NCI-H1694 treated with DMSO at 0.1 percent for 48 hours (cell line): ENCODE measurements at places on chromosomes 4 and X.

- DNase-seq: no peak
These were observed 100.6 kb downstream of the KCNIP4 start for GRCh38 chr4:21848021-21848420.

GRCh38 chr4:15427161-15427560 is 672 bp upstream of the C1QTNF7 start:
- DNase-seq: no peak

GRCh38 chr4:130044788-130045531 is 949.0 kb downstream of the C4orf33 start:
- DNase-seq: no peak

DNA sequence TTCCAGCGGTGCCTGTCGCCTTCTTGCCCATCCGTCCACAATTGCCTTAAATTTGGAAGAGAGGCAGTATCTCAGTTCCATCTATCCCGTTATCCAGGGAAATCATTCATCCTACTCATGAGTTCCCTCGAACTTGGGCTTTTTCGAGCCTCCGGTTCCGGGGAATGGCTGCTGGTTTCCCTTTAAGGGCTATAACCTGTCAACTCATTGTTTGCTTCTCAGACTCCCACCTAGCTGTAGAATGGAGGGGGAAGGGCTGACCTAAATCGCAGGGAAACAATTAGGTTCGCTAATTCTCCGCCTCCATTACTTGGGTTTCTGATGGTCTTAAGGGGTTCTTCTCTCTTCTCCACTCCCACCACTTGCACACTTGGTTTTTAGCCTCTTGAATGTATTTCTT is 1.2 kb downstream of the UCHL1 start:
- no peak for DNase-seq

GRCh38 chr4:87857789-87858188 is 25.0 kb downstream of the MEPE start:
- no peak for DNase-seq

DNA sequence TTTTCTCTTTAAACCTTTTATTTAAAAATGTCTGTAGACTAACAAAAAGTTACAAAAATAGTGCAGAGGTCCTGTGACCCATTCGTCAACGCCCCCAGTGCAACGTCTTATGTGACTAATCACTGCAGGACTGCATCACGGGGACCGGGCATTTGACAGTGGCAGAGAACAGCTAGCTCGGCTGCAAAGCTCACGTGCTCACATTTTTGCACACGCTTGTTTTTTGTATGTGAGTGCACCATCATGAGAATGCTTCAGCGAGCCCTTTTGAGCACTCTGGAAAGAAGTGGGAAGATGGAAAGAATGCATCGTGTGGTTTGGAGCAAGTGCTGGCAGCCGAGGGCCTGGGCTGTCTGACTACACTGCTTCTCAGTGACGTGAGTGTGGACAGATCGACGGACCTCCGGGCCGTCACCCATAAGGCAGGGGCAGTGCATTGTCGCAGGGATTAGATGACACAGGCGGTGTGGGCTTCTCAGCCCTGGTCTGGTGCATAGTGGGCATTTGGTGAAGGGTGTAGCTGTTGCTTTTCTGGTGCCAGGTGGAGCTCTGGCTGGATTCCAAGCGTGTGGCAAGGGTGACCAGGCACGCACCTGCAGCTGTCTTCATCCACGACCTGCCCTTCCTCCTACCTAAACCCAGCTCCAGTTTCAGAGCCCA is 17.7 kb downstream of the SPON2 start:
- no peak for DNase-seq

DNA sequence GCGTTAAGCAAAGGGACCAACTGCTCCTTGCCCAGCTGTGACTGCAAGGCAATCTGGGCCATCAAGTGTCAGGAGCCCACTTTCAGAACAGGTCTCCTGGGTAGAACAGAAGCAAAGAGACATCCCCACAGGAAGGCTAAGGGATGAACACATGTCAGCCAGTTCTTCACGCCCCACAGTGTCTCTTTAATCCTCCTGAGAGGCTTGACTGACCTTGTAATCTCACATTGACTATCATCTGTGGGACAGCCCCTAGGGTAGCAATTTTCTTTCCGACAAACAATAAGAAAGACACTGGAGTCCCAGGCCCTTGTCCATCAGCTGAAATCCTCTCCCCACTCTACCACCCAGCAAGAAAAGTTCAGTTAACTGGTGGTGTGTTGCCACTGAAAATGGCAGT is 1.0 kb downstream of the CHRDL1 start:
- no peak for DNase-seq

DNA sequence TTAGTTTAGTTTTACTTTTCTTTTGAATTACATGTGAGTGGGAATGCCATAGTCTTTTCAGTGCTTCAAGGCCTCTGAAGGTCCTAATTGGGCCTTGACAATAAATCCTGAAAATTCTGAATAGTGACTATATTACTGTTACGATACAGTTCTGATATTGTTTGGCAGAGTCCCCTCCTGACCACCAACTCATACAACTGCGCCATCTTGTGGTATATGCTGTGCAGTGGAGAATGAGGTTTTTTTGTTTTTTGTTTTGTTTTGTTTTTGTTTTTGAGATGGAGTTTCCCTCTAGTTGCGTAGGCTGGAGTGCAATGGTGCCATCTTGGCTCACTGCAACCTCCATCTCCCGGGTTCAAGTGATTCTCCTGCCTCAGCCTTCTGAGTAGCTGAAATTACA is 56.6 kb upstream of the CHRDL1 start:
- peak; percentile 10 for DNase-seq

DNA sequence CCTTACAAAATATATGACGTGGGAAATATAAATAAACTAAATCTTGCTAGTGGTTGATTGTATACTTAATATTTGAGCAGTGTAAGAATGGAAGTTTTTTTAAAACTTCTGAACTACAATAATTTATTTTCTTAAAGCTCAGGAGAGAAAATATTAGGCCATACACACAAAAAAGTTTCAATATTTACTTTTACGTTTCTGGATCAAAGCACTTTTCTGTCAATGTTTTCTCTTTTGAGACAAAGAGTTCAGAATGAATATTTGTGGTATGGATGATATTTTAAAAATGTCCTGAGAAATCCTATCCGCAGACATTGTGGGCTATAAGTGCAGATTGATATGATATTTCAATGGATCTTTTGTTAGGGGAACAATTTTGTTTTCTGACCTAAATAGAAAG is 109.9 kb downstream of the TLL1 start:
- no peak for DNase-seq

DNA sequence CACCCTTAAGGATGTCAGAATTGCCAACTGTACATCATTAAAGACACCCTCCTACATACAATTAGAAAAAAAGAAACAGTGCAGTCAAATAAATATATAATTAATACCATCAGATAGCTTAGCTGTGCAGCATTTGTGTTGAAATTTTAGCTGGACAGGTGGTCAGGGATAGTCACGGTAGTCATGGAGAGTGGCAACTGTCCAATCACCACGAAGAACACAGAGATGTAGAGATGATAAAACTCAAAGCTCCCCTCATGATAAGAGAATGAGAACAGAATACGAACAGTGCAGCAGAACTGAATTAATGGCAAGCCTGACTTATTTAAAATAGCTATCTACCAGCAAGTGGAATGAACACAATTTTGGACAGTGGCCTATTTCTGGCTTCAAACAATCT is 27.2 kb downstream of the SLC39A8 start:
- no peak for DNase-seq

DNA sequence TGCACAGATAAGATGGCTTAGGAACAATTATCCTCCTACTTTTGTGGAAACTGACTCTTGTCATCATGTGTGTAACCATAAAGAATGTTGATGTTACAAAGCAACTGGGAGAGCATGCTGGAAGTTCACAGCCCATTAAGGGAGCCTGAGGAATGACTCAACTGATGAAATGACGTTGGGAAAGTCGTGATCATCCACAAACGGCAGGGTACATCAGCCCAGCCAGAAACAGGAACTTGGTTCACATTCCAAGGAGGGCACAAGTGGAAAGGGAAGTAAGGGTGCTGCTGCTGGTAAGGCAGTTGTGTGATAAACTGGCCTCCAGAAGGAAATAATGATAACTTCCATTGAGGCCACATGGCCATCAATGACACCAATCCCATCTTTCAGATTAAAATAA is 6.7 kb downstream of the TEC start:
- no peak for DNase-seq

GRCh38 chr4:87511500-87511899 is 17.7 kb downstream of the SPARCL1 start:
- DNase-seq: no peak

DNA sequence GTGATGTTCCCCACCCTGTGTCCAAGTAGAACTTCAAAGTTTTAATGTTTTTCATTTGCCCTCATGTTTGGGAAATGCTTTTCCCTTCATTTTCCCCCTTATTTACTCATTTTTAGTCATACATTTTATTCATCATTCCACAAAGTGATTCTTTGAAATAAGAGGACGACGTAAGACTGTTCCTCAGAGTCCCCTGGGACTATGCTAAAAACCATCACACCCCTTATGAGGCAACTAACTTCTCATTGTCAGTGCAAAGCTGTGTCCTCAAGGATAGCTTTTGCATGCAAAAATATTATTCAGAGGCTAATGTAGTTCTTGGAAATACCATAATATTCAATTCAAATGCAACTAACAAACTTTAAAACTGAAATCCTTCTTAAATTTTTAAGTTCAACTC is 14.8 kb upstream of the ADGRG2 start:
- no peak for DNase-seq

- no peak for DNase-seq
These were observed 77.0 kb upstream of the ARMCX2 start for GRCh38 chrX:101736651-101737050.

- DNase-seq: no peak
These were observed 209.3 kb downstream of the UGT8 start for GRCh38 chr4:114807759-114808404.

- DNase-seq: no peak
These were observed 151.4 kb upstream of the STX18 start for GRCh38 chr4:4693258-4693657.

- no peak for DNase-seq
These were observed 46.4 kb downstream of the FHL1 start for GRCh38 chrX:136193771-136194170.

GRCh38 chr4:54837576-54838140 is 179.9 kb downstream of the KIT start:
- no peak for DNase-seq

DNA sequence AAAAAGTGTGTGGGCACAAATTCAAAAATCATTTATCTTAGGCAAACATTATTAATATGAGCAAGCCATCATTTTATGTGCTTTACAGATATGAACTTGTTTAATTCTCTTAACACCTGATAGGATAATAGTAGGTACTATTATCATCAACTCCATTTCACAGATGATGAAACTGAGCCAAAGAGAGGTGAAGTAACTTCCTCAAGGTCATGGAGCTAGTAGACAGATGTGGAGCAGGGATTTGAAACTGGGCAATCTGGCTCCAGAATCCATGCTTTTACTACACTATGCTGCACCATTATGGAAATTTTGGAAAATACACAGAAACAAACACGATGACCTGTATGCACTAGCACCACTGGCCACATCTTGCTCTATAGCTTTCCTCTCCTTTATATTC is 1.0 kb upstream of the PIN4 start:
- DNase-seq: peak; percentile 44

DNA sequence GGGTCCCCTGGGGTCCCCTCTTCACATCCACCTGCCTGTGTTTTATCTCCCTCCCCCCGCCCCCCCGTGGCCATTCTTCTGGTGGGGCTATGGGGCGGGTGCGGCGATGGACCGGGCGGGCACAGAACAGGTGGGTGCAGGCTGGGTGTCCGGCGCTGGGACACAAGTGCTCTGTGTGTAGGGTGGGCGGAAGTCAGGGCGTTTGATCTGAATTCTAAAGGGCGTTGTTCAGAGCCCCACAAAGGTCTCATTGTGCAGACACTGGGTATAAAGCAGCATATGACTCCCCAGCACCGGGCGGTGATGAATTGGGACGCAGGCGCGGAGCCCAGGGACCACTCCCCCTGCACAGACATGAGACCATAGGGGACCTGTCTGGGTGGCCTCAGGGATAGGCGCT is at the start of gene GJB1:
Gene GJB1, plus strand, starts transcription at position 296 of the 400 bp plus-strand sequence. CDS start 484 bp downstream, outside the sequence.
- DNase-seq: no peak

DNA sequence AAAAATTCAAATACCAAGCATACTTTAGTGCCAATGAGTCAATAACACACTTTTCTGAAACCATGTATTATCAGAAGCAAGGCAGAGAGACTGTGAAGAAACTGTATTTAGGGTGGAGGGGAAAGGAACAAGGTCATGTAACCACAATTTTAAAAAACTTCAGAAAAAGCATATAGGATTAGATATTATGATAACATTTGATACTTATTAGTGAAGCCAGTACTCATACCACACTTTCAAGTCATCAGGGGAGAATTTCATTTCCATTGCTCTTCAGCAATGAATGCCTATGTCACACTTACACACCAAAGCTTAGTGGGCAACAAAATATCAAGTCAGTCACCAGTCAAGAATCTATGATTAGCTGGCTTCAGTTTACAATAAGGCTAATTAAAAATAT is 602.2 kb downstream of the IL15 start:
- no peak for DNase-seq

- no peak for DNase-seq
These were observed 67.0 kb downstream of the UCHL1 start for GRCh38 chr4:41323706-41324105.

- DNase-seq: no peak
These were observed 44.4 kb downstream of the PSAPL1 start for GRCh38 chr4:7390336-7390735.

- DNase-seq: peak; percentile 23
These were observed 632 bp downstream of the PLP2 start for GRCh38 chrX:49172280-49172780.
